ENCODE measurements at places on chromosomes 2 and 18.

GRCh38 chr2:9494081-9494480, 19.7 kb downstream of the IAH1 start:
- DNase-seq = no peak

DNA sequence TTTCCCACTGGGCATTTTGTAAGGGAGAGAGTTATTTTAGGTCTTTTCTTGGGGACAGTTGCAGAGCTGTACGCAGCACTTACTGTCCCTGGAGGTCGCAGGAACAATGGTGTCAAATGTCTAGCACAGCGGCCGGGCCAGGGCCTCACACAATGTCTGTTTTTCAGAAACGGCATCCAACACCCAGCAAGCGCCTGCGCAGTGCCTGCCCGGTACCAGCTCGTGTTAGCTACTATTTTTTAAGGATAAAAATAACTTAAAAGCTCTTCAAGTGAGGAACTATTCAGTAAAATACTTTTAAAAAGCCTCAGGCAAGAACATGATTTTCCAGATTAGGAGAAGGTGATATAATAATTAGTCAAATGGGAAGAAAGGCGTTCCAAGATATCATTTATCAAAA, 90.0 kb downstream of the MBP start:
- DNase-seq = no peak

- no peak for DNase-seq
Measured at GRCh38 chr2:212505586-212505985, 33.0 kb downstream of the ERBB4 start.

GRCh38 chr18:12885500-12885899, 1.5 kb upstream of the PTPN2 start:
- no peak for DNase-seq

DNA sequence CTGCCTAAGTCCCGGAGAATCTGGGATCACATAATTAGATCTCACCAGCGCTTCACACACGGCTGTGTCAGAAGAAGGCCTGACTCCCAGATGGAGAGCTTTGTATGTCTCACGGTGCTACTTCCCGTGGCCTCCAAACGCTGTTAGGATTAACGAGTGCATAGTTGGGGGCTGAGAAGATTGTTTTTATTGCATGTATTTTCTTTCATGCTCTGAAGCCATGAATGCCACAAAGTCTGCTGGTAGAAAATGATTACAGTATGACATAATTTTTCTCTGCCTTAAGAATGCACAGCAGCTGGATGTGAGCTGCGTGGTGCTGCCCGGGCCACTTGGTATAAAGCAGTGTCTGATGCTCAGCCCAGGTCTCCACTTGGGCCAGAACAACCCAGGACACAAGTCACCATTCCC, 166.5 kb downstream of the SEPTIN10 start:
- DNase-seq = no peak

GRCh38 chr2:109155553-109156451, 26.8 kb downstream of the SH3RF3 start:
- no peak for DNase-seq

- no peak for DNase-seq
Measured at GRCh38 chr18:34773378-34773777, 63.3 kb downstream of the DTNA start.

DNA sequence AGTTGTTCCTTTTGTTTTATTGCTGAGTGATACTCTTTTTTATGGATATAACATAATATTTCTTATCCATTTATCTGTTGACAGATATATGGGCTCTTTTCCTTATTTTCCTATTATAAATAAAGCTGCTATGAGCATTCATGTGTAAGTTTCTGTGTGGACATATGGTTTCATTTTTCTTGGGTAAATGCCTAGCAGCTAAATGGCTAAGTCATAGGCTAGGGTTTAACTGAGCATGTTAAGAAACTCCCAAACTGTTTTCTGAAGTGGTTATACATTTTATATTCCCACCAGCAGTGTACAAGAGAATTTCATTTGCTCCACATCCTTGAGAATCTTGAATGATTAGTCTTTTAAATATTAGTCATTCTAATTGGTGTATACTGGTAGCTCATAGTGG, 786.6 kb upstream of the CDH2 start:
- no peak for DNase-seq

DNA sequence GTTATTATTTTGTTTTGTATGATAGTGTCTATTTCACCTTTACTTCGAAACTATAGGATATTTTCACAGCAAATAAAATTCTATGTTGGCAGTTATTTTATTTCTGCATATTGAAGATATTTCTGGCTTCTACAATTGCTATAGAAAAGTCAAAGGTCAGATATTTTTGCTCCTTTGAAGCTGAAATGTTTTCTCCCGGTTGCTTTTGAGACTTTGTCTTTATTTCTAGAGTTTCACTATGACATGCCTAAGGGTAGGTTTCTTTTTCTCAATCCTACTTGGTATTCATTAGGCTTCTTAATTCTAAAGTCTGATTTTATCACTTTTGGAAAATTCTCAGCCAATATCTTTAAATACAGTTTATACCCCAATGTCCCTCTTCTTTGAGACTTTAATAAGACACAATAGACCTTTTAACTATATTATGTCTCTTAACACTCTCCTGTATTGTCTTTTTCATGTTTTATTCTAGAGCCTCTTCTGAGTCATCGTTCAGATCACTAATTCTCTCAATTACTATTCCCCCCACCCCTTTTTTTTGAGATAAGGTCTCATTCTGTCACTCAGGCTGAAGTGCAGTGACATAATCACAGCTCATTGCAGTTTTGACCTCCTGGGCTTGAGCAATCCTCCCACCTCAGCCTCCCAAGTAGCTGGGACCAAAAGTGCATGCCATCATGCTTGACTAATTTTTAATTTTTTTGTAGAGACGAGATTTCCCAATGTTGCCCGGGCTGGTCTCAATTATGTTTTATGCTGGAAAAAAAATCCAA, 50.5 kb downstream of the USP37 start:
- DNase-seq = no peak

DNA sequence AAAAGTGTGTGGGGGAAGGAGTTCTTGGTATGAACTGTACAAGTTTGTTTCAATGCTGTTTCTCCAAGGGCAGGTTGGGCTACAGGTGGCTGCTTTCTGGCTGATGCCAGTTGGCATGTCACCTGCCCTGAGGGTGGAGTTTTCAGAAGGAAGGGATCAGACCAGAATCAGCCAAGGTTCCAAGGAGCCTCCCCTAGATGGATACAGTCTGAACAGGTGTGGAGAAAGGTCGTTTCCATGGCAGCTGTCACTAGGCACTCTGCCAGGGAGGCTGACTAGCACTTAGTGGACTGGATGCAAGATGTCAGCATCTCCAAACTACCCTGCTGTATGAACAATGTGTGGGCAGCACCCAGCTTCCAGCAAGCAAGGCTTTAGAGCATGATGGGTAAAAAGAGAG, 444.4 kb upstream of the HNRNPA3 start:
- DNase-seq = no peak

GRCh38 chr2:217732992-217733391, 269.8 kb downstream of the TNS1 start:
- DNase-seq = no peak

DNA sequence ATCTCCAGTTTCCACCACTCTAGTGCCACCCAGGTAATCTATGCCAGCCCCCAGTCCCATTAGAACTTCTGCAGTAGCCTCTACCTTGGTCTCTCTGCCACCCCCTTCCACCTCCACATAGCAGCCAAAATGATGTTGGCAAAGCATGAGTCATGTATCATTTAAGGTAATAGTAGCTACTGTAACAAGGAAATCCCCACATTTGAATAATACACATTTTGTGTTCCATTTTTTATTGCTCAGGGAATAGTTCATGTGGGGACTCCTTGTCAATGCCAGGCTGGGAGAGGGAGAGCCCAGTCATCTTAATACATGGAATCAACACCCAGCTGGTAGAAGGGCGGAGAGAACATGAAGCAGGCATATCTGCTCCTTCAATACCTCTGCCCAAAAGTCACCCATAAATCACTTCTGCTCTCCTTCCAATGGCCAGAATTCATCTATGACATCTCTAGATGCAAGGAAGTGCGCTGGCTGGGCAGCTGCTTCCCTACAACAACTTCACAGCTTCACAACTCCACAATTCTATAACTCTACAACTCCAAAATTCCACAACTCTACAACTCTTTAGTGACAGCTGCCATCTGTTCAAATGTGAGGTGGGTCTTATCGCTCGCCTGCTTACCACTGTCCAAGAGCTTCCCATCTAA, 70.6 kb upstream of the GLS start:
- no peak for DNase-seq

DNA sequence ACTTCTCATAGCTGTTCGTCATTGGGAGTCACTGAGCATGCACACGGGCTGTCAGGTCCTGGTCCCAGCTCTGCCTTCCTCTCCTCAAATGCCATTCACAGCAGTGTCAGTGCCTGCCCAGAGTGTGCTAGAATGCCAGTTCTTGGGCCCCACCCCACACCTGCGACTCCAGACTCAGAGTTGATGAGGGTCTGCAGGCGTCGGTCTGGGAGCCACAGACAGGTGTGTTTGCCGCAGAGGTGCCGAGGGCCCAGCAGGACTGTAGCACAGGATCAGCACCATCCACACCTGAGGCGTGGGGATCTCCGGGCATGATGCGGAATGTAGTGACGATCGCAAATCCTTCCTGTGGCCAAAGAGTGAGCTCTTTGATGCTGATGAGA, 56.5 kb downstream of the AGAP1 start:
- DNase-seq = no peak

- DNase-seq = no peak
Measured at GRCh38 chr2:158664987-158665386, 130.1 kb upstream of the DAPL1 start.

GRCh38 chr2:122081751-122082150, 326.3 kb downstream of the TSN start:
- no peak for DNase-seq

DNA sequence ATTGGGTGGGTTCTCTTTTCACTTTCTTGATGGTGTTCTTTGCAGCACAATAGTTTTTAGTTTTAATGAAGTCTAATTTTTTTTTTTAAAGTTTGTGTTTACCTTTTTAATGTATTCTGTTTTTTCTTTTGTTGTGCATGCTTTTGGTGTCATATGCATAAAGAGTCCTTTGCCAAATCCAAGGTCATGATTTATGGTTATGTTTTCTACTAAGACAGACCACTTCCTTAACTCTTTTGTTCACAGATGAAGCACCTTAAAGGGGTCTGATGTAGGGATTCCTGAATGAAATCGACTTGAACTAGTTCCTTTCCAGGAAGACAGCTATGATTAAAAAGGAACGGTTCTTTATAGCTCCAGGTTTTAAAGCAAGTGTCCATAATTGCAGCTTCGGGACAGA, 23.1 kb downstream of the LPIN1 start:
- DNase-seq = no peak

DNA sequence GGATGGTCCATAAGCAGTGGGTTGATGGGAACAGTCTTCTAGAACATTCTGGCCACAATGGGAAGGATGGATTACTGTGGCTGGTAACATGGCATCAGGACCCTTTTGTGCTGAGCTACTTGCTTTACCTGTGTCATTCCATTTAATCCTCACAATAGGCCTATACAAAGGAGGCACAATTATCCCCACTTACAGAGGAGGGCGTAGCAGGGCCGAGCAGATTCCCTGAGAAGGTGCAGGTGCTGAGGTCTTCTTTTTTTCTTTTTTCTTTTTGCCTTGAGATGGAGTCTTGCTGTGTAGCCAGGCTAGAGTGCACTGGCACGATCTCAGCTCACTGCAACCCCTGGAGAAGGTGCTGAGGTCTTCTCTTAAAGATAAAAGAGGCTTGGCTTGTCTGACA, 6.7 kb upstream of the LRRC30 start:
- no peak for DNase-seq

- no peak for DNase-seq
Measured at GRCh38 chr2:44866152-44866551, 75.3 kb upstream of the SIX3 start.

GRCh38 chr2:23480957-23481797, 96.2 kb downstream of the KLHL29 start:
- no peak for DNase-seq

GRCh38 chr2:237164474-237165042, 78.9 kb downstream of the COPS8 start:
- no peak for DNase-seq

- DNase-seq = peak; percentile 73
Measured at GRCh38 chr2:71000780-71001591, 6.3 kb upstream of the TEX261 start.

GRCh38 chr2:186726938-186727337, 33.1 kb downstream of the FAM171B start:
- no peak for DNase-seq

DNA sequence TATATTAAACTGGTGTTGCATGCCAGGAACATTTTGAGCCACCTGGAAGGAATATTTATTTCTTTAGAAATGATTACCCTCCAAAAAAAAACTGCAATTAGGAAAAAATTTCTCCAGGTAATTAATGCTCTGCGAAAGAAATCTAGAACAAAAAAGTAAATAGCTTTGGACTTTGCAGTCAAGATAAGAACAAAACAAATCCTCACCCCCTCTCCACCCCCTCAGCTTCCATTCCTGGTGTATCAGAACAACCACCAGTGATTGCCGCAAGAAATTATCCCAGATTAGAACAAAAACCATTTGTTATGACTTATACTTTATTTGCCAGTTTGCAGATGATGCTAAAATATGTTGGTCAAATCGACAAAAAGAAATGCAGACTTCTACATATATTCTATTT, 17.0 kb upstream of the TCF7L1 start:
- DNase-seq = no peak

DNA sequence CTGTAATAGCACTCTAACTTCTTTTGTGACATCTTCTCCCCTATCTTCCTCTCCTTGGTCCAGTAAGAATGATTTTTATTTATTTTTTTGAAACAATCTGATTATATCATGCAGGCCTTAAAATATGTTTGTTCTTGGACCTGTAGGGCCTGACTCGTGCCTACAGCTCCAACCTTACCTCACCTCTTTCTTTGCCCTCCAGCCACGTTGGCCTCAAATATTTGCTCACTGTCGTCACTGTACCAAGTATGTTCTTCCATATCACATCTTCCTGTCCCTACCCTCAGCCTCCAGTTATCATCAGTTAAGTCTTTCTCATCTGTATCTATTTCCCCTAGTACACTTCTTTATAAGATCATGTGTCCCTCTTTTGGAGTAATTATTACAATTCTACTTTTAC, 125.5 kb downstream of the CDH7 start:
- DNase-seq = no peak

DNA sequence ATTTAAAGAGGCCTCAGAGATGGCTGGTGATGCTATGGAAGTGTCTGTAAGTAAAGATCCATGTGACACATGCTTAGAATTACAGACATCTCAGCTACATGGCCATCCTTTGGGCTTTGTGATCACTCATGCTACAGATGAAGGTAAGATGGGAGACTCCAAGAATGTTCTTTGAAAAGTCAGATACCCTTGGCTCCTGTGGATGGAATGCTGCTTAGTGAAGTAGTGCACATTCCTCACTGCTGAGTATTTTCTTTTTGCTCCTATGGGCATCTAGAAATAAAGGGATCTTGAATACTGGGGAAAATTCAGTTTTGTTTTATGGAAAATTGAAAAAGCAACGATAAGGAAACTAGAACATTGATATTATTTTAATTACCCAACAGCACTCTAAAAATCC, 55.2 kb upstream of the REV1 start:
- DNase-seq = no peak

GRCh38 chr2:101509499-101510284, 34.8 kb upstream of the RFX8 start:
- DNase-seq = no peak

- DNase-seq = no peak
Measured at GRCh38 chr2:120253021-120253882, 600 bp downstream of the RALB start.

All from stimulated activated CD8-positive, alpha-beta memory T cell treated with anti-CD3 and anti-CD28 coated beads, Interleukin-15, amount 100 ng/mL, for 48 hours (primary cell).